Type B pancreatic cell (in vitro differentiated cells): ENCODE measurements at places on chromosomes 12 and 14. TPM values are rescaled to one million over a fixed set of nuclear protein-coding genes. Genes with fewer than 3 reads are reported as not detected.

Gene PLCZ1
- total RNA-seq = not detected in 2 replicates

Gene ANO4
- total RNA-seq = 4.8 and 7.3 TPM in 2 replicates

Gene TNS2
- 3.5 and 21.8 TPM in 2 replicates for total RNA-seq

Gene CLEC1B
- total RNA-seq = 0.62 TPM in 1 of 2 replicates, not detected in the other

Gene RAPGEF3
- 3.7 and 4.9 TPM in 2 replicates for total RNA-seq

Gene FGF6
- not detected in 2 replicates for total RNA-seq

Gene NGB
- not detected in 2 replicates for total RNA-seq

GRCh38 chr12:49944718-49945117 is 5.8 kb upstream of the AQP2 start:
- peaks cover 3% of the 10 kb centered on the region for H3K27me3 ChIP-seq
- no peak for DNase-seq
- no peak overlapping the region for H3K4me3 ChIP-seq
- H3K36me3 ChIP-seq = no peaks in the 10 kb centered on the region
- H3K4me1 ChIP-seq = peaks cover 40% of the 10 kb centered on the region

- DNase-seq = no peak
- H3K4me1 ChIP-seq = peaks cover 16% of the 10 kb centered on the region
- peak overlapping the region; percentile 64 for H3K4me3 ChIP-seq
- H3K27me3 ChIP-seq = peaks cover 6% of the 10 kb centered on the region
- no peaks in the 10 kb centered on the region for H3K36me3 ChIP-seq
These were observed 663 bp upstream of the ULK1 start for GRCh38 chr12:131893605-131894312.

DNA sequence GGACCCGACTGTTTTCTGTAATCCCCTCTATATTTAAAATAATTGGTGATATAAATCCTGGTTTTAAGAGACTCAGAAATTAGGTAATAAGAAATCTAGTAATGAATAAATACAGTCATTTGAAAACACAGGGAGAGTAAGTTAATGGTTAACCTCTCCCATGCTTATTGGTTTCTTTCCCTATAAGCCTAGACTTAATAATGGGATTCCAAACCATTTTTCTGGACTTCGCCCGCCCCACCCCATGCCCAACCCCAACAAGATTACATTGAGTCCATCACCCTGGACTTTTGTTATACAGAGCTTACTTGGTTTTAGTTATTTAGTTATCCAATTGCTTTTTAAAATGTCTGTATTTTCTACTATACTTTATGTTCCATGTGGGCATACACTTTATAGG is 98.7 kb downstream of the WIF1 start:
- H3K27me3 ChIP-seq = peaks cover 35% of the 10 kb centered on the region
- no peaks in the 10 kb centered on the region for H3K36me3 ChIP-seq
- peaks cover 5% of the 10 kb centered on the region for H3K4me1 ChIP-seq
- no peak overlapping the region for H3K4me3 ChIP-seq

DNA sequence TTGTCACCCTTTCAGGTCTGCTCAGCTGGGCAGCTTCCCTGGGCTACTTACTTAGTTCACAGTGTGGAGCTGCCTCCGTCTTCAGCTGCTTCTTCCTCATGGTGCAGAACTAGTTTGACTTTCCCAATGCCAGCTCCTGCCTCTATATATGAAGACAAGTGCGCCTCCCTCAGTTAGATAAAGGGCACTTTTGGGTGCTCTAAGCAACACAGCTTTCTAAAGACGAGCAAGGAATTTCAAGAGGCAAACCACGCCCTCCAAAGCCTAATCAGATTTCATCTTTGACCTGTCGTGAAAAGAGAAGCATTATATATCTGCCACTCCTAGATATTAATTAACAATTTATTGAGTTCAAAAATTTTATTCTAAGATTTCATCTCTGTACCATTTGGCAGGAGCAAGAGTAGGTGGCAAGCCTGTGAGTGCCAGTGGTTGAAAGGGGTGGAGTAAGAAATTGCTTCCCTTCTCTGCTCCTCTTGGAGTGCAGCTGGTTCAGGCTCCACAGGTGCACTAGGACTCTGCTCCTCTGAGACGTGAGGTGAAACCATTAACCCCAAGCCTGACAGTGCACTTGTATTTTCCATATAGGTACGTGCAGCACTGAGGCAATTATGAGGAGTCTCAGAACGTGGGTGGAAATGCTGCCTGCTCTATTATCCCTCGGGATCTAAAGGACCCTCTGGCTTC is 2.1 kb upstream of the SLC11A2 start:
- DNase-seq = no peak
- peaks cover 38% of the 10 kb centered on the region for H3K4me1 ChIP-seq
- H3K27me3 ChIP-seq = peaks cover 4% of the 10 kb centered on the region
- peak overlapping the region; percentile 87 for H3K27ac ChIP-seq
- H3K4me3 ChIP-seq = peak overlapping the region; percentile 80

GRCh38 chr14:99266181-99267178 is 5.5 kb downstream of the BCL11B start:
- H3K27ac ChIP-seq = peak overlapping the region; percentile 42
- peak overlapping the region; percentile 93 for H3K4me3 ChIP-seq
- peaks cover 60% of the 10 kb centered on the region for H3K27me3 ChIP-seq
- H3K36me3 ChIP-seq = no peaks in the 10 kb centered on the region

DNA sequence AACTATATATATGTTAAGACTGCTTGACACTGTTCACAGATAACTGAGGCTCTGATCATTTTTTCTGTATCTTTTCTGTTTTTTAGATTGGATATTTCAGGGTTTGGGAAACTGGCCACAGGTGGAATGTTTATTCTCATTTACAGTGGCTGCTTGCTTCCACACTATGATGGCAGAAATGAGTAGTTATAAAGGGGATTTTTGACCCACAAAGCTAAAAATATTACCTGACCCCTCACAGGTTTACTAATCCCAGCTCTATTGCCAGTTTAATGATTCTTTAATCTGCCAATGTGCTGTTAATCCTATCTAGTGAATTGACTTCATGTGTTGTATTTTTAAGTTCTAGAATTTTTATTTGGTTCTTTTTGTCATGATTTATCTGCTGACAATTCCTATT is 29.6 kb downstream of the ACADS start:
- H3K4me3 ChIP-seq = no peak overlapping the region
- H3K27ac ChIP-seq = no peak overlapping the region
- H3K36me3 ChIP-seq = peaks cover 7% of the 10 kb centered on the region
- no peak for DNase-seq

DNA sequence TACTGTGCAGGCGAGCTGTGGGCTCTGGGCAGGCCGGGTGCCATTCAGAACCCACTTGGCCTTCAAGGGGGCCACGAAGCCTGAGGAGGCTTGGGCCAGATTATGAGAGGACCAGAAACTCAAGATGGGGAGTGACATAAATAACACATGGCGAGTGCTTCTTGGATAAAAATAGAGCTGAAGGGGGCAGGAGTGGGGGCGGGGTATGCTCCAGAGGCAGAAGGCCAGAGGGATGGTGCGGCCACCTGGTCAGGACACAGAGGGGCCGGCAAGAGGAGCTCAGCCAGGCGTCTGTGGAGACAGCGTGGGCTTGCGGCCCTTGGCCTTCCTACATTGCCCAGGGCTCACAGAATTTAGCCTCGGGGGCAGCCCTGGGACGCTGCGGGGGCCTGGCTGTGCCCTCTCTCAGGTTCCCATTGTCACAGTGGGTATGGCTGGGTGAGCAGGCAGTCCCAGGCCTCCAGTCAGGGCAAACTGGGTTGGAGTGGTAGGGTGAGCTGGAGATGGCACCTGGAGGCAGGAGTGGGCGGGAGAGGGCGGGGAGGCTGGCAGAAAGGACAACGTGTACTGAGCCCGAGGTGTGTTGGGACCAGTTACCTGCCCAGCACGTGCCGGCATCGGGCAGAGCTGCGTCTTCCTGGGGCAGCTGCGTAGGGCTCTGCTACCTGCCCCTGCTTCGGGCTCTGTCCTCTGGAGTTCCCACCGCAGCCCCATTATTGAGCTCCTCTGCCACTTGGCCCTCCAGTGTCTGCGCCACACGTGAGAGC is 7.4 kb upstream of the SLC25A29 start:
- H3K4me1 ChIP-seq = peaks cover 26% of the 10 kb centered on the region
- peaks cover 5% of the 10 kb centered on the region for H3K27me3 ChIP-seq
- no peak overlapping the region for H3K27ac ChIP-seq
- DNase-seq = no peak
- H3K36me3 ChIP-seq = no peaks in the 10 kb centered on the region
- no peak overlapping the region for H3K4me3 ChIP-seq

- H3K36me3 ChIP-seq = peaks cover 14% of the 10 kb centered on the region
- no peak overlapping the region for H3K27ac ChIP-seq
- no peak overlapping the region for H3K4me3 ChIP-seq
- H3K4me1 ChIP-seq = no peaks in the 10 kb centered on the region
These were observed 19.3 kb upstream of the M6PR start for GRCh38 chr12:8968761-8969160.

GRCh38 chr12:2691006-2691344 is 103.8 kb upstream of the FKBP4 start:
- peak overlapping the region; percentile 91 for H3K4me3 ChIP-seq
- H3K36me3 ChIP-seq = peaks cover 5% of the 10 kb centered on the region
- peak overlapping the region; percentile 64 for H3K27ac ChIP-seq
- peaks cover 51% of the 10 kb centered on the region for H3K27me3 ChIP-seq
- peak; percentile 71 for DNase-seq

- no peak overlapping the region for H3K4me3 ChIP-seq
- no peaks in the 10 kb centered on the region for H3K27me3 ChIP-seq
- no peaks in the 10 kb centered on the region for H3K4me1 ChIP-seq
These were observed 85.7 kb downstream of the CIT start for GRCh38 chr12:119791453-119791852.

GRCh38 chr12:29797565-29798355 is 14.0 kb upstream of the TMTC1 start:
- no peak overlapping the region for H3K27ac ChIP-seq
- H3K4me1 ChIP-seq = peaks cover 13% of the 10 kb centered on the region
- H3K36me3 ChIP-seq = peaks cover 5% of the 10 kb centered on the region
- DNase-seq = no peak
- no peaks in the 10 kb centered on the region for H3K27me3 ChIP-seq

- H3K4me1 ChIP-seq = peaks cover 11% of the 10 kb centered on the region
- peak; percentile 85 for DNase-seq
- H3K27ac ChIP-seq = peak overlapping the region; percentile 70
- no peaks in the 10 kb centered on the region for H3K36me3 ChIP-seq
- H3K4me3 ChIP-seq = peak overlapping the region; percentile 84
These were observed 4.9 kb upstream of the MTA1 start for GRCh38 chr14:105414456-105415371.

DNA sequence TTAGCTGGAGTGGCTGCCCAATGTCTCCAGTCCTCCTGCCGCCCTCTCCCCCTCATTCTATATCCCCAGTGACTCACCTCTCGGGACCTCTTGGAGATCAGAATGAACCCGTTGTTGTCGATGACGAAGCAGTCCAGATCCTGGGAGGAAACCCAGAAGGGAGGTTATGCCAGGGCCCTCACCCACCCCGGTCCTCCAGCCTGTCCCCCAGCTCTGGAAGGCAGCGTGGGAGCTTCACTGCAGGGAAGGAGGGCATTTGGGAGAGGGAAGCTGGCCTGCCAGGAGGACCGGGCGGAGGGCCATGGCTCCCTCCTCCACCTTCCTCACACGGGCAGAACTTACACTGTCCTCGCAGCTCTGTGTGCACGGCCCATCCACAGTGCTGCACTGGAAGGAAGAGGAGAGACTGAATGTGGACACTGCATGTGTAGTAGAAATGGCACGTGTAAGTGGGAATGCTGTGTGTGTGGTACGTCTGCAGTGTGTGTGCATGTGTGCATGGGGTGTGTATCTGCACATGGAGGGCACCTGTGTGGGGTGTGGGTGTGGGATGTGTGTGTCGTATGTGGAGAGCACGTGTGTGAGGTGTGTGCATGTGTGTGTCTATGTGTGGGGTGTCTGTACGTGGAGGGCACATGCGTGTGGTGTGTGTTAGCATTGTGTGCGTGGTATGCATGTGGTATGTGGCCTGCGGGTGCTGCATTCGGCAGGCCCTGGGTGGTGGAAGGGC is 10.0 kb upstream of the LRTM2 start:
- peaks cover 26% of the 10 kb centered on the region for H3K27me3 ChIP-seq
- H3K4me1 ChIP-seq = peaks cover 4% of the 10 kb centered on the region
- H3K4me3 ChIP-seq = no peak overlapping the region
- no peak overlapping the region for H3K27ac ChIP-seq
- no peaks in the 10 kb centered on the region for H3K36me3 ChIP-seq

DNA sequence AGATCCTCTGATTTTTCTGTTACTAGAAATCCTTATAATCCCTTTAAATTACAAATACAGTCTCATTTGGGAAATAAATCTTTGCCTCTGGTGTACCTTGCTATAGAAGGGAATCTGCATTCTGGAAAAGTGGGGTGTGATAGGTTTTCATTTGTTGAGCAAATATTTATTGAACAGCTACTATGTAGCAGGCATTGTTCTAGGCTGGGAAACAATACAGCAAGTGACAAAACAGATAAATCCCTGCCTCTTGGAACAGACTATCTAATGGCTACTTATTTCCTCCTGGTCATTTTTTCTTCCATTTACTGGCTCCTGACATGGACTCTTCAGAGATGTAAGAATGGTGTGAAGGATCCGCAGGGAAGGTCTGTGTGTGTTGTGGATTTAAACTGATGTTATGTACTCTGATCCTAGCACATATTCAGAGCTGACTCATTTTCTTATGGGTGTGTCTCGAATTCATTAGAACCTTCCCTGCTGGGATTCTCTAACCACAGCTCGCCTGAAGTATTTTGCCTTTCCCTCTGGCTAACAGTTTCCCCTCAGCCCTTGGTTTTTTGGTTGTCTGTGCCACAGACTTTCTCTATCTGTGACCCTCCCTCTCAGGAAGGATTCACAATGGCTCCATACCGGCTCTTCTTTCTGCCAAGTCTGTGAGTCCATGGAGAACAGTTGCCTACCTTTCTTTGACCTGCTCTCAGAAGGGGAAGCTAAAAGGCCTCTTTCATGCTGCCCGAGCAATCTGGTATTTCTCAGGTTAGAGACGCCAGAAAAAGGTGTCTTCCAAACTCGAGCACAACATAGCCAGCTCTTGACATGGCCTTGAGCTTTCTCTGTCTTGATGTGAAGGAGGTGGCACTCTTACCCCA is 53.7 kb downstream of the TMTC2 start:
- H3K36me3 ChIP-seq = peaks cover 37% of the 10 kb centered on the region
- no peak overlapping the region for H3K4me3 ChIP-seq
- no peak overlapping the region for H3K27ac ChIP-seq
- H3K4me1 ChIP-seq = peaks cover 12% of the 10 kb centered on the region
- no peaks in the 10 kb centered on the region for H3K27me3 ChIP-seq
